ENCODE measurements at places on chromosomes 2 and 18.

GRCh38 chr2:118641711-118642110 lies 205.7 kb downstream of the EN1 start:
- no peak for DNase-seq

DNA sequence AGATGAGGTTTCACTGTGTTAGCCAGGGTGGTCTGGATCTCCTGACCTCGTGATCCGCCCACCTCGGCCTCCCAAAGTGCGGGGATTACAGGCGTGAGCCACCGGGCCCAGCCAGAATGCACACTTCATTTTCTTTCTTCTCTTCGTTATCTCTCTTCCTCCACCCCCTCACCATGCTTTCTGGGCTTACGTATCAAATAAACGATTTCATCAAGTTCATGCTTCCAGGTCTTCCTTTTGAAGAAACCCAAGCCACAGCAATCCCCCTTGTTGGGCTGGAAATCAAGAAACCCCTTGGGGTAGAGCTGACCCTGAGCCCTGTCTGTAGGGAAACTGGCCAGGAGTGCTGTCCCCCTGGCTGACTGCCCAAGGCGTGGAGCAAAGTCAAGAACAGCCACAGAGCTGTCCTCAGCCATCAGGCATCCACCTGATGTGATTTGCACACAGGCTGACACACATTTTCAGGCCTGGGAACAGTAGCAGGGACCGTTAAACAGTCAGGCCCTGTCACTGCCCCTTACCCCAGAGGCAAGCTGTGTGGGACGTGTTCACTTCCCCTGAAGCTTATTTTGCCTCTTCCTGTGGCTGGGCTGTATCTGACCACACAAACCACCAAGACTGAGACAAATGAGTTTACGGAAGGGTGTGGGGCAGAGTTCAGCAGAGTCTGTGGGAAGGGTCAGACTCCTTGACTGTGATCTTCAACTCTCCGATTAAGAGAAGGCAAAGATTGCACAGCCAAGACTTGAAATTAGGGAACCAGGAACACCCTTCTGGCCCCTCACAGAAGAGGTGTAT lies 15.1 kb upstream of the NMUR1 start:
- DNase-seq, result no peak

DNA sequence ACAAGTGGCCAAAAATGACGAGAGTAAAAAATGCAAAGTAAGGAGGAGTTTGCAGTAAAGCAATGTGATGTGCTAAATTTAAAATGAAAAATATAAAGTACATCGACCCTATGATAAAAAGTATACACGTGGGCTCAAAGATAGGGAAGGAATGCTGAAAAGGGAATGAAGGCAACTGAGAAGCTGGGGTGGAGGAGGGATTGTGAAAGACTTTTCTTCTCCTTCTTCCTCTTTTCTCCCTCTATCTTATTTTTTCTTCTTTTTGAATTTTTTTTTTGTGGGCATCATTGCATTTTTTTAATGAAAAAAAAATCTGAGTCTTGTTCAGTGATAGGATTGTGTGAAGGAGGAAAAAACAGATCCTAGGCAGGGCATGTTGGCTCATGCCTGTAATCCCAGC lies 57.6 kb upstream of the STK17B start:
- no peak for DNase-seq

DNA sequence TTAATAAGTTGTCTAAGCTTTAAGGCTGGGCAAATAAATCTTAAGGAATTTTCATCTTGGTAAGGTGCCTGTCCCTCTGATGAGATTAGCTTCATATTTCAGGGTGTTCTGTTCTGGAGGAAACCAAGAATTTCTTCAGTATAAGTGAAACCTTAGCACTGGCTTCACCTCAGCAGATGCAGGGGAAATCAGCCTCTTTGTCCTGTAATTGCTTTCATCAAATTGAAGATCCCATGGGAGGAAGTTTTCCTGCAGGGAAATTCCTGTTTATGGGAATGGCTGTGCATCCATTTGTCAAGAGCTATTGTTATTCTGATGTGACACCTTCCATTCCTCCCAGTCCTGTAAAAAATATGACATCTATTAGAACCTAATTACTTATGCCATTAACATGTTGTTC lies 174.5 kb downstream of the PTPRM start:
- DNase-seq, result no peak

- DNase-seq, result no peak
These were observed 109.1 kb downstream of the RIF1 start for GRCh38 chr2:151518802-151519201.

DNA sequence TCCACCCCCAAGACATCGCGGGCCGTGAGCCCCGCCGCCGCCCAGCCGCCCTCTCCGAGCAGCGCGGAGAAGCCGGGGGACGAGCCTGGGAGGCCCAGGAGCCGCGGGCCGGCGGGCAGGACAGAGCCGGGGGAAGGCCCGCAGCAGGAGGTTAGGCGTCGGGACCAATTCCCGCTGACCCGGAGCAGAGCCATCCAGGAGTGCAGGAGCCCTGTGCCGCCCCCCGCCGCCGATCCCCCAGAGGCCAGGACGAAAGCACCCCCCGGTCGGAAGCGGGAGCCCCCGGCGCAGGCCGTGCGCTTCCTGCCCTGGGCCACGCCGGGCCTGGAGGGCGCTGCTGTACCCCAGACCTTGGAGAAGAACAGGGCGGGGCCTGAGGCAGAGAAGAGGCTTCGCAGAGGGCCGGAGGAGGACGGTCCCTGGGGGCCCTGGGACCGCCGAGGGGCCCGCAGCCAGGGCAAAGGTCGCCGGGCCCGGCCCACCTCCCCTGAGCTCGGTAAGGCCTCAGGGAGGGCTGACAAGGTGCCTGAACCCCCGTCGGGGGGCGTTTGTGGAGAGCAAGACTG lies 14.2 kb downstream of the SPEG start:
- no peak for DNase-seq

- DNase-seq, result no peak
These were observed 35.9 kb downstream of the ZFP36L2 start for GRCh38 chr2:43190311-43191052.

- no peak for DNase-seq
These were observed 508.2 kb downstream of the TNS1 start for GRCh38 chr2:217494557-217494956.

DNA sequence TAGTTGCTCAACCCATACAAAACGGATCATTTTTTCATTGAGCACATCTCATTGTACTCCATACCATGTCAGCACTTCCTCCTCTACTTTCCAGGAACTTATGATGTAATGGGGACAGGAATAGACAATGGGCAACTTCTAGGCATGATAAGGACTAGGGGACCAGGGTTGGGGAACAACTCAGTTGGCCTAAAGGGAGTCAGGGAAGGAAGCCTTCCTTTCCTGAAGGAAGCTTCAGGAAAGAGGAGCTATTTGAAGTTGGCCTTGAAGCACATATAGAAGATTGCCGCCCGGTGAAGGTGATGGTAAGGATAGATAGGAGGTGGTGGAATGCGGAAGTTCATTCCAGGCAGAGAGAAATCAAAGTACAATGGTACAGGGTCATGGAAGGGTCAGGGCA lies 283.9 kb downstream of the SLC8A1 start:
- no peak for DNase-seq

GRCh38 chr2:64586883-64587481 lies 62.9 kb downstream of the AFTPH start:
- no peak for DNase-seq

DNA sequence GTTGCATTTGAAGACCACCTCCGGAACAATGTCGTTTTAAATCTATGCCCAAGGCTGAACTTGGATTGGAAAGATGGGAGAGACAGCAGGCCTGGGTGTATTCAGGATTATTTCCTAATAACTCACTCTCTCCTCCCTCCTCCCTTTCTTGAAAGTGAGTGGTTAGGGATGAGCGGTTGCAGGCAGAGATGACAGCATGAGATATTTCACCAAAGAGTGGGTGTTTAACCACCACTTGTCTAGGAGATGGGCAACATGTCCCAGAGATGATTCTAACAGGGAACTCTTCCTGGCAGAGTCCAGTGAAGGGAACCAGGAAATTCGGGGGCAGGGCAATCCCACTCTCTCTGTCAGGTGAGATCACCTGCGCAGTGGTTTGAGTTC lies 123.2 kb downstream of the KCTD1 start:
- no peak for DNase-seq

Data from stimulated activated CD4-positive, alpha-beta T cell treated with anti-CD3 and anti-CD28 coated beads, Interleukin-12 subunit alpha, Interleukin-12 subunit beta, amount 100 ng/mL, for 24 hours (primary cell).